GM18507 (cell line): ENCODE measurements at places on chromosomes 7 and 10.
A peak's percentile ranks its signal among the peaks of the same experiment; 100 is the strongest.

DNA sequence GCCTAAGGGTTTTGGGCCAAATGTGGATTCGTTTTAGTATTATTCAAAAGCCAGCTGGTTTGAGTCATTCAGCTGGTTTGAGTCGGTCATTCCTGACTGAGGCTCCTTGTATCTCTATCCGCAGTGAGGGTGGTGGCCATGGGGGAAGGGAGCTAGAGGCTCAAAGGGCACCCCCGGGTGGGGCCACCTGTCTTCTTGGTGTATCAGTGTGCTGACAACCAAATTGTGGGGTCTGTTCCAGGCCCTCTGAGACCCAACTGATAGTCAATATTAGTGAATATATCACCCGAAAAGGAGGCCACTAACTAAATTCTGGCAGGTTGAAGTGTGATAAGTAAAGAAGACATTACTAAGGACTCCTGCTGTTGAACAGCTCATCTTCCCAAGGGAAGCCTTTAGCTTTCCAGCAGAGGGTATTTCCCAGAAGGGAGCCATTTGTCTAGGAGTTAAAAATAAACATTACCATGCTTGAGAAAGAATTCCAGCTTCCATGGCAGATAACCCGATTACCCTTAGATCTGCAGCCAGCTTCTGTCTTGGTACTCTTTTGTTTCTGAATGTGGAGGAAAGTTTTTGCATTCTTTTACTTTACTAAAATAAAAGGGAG is 29.9 kb upstream of the DDX50 start:
- no peak for DNase-seq

GRCh38 chr7:95609277-95609971 is 13.1 kb upstream of the PDK4 start:
- DNase-seq: no peak

DNA sequence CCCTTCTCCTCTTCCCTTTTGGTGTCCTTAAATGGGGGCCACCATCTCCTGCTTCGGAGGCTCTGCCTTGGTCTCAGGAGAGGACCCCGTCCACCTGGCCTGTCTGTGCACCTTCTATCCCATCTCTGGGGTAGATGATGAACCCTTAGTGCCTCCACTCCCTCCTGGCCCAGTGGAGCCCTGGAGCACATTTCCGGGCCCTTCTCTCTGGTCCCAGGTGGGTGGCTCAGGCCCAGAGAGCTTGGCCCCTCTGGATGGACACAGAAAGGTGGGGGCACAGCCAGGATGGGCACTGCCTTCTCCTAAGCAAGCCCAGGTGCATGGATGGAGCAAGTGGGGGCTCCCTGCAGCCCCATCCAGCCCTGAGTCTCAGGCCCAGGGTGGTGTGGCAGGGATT is 121.4 kb upstream of the RET start:
- DNase-seq: no peak

DNA sequence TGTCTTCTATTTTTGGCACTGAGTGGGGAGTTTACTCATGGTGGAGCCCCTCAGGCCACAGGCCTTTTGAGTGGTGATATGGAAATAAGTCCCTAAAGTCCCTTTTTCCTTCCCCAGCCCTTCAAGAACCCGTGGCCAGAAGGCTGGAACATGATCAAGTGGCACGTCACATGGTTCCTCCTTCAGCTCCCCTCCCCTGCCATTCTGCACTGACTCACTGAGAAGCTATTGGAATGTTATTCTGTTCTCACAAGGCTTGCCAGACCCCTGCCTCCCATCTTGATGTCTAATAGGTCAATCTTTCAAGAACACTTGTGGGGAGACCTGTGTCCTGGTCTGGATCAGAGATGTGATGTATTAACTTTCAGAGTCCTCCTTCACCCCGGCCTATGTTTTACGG is 279.8 kb downstream of the SEC23IP start:
- no peak for DNase-seq

GRCh38 chr7:65475040-65475726 is 101.5 kb downstream of the ZNF92 start:
- DNase-seq: no peak

GRCh38 chr7:85750454-85750949 is 563.6 kb upstream of the SEMA3D start:
- DNase-seq: peak; percentile 8

DNA sequence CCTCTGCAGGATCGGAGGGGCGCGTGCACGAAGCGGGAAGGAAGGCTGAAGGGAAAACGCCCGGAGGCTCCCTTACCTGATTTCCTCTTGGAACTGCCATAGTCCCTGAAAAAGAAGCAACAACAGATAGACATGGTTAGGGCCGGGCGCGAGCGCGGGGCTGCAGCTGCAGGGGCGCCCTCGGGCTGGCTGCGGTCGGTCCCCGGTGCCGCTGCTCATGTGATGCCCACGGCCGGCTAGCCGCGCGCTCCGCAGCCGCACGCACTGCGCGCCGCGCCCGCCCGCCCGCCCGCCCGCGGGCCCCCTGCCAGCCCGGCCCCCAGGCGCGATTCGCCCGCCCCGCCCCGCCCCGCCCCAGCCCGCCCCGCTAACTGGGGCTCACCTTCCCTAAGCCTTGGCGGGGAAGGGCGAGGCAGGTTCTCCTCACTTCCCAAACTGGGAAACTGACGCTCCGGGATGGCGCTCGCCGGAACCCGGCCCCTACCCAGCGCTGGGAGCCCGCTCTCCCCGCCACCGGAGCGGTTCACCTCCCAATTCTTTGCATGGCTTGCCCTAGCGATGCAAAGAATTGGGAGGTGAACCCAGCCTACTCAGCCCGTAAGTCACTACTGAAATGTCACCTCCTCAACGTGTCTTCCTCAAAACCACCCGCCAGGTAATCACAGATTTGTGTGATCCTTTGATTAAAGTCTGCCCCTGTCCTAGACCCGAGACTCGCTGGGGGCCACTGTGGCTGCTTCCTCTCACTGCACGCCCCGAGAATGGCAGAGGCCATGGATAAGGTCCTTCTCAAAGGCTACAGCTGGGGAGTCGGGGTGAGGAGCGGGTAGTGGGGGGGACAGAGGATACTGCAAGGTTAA is 162.2 kb downstream of the SH3PXD2A start:
- no peak for DNase-seq

GRCh38 chr7:1676550-1677078 is 6.5 kb downstream of the ELFN1 start:
- DNase-seq: no peak

GRCh38 chr10:19848226-19848985 is 32.2 kb downstream of the PLXDC2 start:
- no peak for DNase-seq

DNA sequence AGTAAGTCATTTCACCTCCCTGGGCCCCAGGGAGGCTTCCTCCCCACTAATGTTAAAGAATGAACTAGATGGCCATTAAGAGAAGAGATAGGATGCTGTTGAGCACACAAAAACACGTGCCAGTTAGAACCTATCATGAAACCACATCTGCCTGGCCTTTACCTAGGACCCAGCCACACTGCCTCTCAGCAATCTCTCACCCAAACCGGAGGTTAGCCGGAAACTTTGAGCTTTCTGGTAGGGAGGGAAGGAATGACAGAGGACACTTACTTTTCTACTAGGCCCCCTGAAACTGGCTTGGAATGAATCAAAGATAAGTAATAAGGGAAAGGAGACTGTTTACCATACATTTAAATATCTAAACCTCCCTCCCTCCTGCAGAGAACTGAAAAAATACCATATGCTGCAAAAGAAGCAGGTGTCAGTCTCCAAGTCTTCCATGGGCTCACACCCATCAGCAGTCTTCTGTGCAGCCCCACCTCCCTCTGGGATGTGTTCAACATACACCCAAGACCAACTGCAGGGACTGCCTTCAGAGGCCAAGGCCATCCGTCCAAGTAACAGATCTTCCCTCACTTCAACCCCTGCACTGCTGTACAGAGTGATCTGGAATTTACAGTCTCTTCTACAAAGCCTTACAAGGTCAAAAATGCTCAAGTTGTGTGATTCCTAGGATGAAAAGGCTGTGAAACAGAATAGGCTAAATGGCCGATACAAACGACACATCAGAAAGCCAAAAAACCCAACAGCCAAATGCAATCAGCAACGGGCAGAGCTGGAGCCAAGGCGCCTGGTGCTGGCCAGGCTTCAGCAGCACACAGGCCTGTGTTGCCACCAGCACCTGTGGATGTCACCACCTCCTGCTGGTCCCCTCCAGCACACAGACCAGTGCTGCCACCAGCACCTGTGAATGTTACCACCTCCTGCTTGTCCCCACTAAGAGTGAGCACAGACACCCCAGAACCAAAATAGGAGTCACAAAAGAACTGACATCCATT is 42.4 kb downstream of the SORBS1 start:
- DNase-seq: no peak

DNA sequence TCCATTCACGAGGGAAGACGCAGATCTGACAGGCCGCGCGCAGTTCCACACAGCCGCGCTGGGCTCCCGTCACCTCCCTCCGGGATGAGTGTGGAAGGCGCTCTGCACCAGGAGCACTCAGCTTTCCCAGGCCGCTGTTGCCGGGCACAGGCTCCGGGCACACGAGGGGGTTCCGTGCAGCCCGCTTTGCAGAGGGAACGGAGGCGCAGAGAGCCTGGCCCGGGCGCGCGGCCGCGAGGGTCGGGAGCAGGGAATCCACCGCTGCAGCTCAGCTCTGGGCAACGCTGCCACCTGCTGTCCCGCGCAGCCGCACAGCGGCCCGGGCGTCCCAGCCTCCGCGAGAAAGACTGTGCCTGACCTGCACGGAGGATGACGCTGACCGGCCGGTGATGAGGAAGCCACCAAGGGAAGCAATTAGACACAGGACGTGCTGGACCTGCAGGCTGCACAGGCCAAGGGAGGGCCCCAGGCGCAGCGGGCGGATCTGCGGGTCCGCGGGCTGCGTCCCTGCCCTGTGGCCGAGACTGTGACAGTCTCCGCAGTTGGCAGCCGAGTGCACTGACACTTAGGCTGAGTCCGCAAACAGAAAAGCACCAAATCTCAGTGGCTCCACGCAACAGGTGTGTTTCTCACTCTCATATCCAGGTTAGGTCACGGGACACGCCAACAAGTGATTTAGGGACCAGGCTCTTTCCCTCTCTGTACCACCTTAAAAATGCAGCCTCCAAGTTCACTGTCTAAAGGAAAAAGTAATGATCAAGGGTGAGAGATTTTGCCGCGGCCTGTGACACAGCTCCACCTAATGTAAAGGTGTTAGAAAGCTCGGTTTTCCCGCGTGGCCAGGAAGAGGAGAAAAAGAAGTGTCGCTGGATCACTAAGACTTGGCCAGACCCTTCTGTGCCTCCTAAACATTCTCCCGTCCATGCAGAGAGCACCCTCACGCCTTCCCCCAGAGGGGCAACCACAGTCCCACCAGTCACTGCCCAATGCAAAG is 94.5 kb downstream of the SEC61G start:
- peak; percentile 23 for DNase-seq

DNA sequence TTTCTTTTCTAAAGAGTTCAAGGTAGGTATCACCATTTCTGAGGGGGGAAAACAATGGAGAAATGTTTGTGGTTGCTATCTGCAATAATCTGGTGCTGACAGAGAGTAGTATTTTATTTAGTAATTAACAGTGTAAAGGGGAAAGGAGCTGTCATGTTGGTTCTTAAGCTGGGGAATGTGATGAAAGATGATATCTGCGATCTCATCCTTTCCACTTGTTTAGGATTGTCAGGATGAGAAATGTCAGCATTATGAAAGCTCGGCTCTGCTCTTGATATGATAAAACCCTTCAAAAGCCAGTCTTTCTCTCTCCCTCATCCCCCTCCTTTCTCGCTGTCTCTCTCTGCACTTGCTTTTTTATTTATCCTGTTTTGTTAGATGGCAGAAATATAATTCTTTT is 106.1 kb downstream of the POU6F2 start:
- DNase-seq: no peak

GRCh38 chr10:98363220-98363619 is 51.8 kb downstream of the PYROXD2 start:
- DNase-seq: no peak

DNA sequence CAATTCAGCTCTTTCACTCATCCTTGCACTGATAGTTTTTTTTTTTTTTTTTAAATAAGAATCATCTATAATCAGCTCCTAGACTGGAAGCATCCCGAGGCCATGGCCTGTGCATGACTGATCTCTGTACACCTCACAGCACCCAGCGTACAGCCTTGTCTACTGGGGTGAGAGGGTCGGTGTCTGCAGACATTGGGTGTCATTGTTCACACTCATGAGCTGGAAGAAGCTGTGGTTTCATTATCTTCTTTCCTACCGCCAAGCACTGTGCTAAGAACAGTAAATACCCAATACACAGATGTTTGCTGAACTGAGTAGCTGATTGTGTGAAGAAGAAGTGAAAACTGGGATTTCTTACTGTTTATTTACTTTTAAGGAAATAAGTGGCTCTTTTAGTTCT is 123.6 kb downstream of the CLEC2L start:
- no peak for DNase-seq

- no peak for DNase-seq
Observed at GRCh38 chr7:106613848-106614560, 47.0 kb downstream of the CCDC71L start.

- no peak for DNase-seq
Observed at GRCh38 chr7:111654343-111654742, 92.1 kb upstream of the IMMP2L start.

- DNase-seq: no peak
Observed at GRCh38 chr10:18610517-18610916, 40.9 kb downstream of the NSUN6 start.

- DNase-seq: no peak
Observed at GRCh38 chr10:34729619-34730018, 85.5 kb downstream of the PARD3 start.

DNA sequence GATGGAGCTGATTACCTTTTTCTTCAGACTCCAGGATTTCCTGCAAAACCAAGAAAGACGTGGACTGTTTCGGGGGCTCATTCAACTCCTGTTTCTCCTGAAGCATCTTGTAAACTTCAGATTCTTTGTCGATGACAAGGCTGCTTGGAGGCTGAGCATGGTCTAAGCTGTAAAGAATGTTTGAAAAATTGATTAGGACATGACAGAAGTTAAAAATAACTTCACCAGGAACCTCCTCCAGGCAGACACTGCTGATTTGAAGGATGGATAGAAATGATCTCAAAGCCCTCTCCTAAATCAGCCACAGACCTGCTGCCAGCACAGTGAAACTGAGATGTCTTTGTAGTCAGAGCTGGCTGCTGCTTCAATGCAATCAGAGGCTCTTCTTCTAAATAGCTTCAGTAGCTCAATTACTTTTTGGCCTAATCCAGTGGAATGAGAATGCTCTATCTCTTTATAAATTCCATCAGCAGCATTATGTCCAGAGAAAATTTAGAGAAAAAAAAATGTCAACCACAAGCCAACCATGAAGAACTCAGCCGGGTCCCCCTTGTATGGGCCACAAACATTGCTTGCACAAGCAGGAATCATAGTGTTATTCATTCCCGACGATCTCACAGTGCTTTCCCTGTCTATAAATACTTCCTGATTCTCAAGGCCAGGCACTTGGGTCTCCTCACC is 43.5 kb downstream of the PDLIM1 start:
- no peak for DNase-seq

DNA sequence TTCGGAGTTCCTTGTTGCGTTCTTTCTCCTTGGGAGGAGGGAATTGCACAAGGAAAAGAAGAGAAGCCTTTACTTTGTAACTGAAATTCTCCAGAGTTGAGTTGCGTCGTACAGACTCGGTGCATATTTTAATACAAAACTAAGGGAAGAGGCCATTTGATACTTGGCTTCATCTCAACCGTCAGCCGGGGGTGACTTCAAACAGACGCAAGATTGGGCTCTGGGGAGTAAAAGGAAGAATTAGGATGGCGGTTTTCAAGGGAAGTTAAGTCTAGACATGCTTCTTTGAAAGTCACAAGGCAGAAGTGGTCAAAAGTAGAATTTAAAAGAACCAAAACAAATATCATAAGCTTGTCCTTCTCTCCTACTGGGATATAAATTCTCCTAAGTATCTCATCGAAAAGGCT is 1.6 kb downstream of the PRR15 start:
- no peak for DNase-seq
